Caudate nucleus (tissue), 63 donors: ENCODE measurements at places on chromosomes 7 and 10.

GRCh38 chr7:113774182-113774807 lies 144.5 kb downstream of the PPP1R3A start:
- DNase-seq, result no peak

- no peak for DNase-seq
These were observed 28.8 kb upstream of the OPALIN start for GRCh38 chr10:96387601-96388000.

GRCh38 chr10:83706952-83707582 lies 432.2 kb upstream of the GHITM start:
- no peak for DNase-seq

DNA sequence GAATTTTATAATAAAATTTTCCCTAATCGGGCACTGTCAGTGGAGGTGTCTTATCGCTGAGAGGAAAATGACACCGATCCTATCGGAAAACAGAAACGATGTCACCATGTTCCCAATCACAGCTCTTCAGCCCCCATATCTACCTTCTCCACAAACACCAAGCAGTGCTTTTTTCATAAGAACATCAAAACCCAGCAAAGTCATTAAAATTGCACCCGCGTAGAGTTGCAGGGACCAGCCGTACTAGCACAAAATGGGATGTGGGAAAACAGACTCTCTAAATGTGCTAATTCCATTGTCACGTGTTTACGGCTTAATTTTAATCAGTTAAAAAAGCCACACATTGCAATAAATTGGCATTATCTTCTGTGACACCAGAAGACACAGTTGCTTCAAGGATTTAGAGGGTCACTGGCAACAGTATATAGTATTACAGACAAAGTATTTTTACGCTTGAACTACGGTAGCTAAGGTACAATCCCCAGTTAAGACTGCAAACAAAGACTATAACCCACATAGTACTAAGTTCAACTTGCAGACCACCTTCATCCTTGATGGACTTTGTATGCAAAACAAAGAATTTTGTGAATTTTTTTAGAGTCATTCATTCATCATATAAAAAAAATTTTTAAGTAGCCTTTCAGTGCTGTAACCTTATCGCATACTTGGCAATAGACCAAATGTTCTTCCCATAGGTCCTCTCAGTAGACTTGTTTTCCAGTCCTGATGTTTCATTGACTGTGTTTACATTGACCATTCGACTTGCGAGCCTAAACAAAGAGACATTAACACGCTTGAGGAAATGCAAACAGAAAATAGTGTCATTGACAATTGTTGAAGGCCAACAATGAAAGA lies 116.0 kb downstream of the VTI1A start:
- no peak for DNase-seq

- DNase-seq, result no peak
These were observed 52.1 kb upstream of the LMTK2 start for GRCh38 chr7:98054585-98054984.

DNA sequence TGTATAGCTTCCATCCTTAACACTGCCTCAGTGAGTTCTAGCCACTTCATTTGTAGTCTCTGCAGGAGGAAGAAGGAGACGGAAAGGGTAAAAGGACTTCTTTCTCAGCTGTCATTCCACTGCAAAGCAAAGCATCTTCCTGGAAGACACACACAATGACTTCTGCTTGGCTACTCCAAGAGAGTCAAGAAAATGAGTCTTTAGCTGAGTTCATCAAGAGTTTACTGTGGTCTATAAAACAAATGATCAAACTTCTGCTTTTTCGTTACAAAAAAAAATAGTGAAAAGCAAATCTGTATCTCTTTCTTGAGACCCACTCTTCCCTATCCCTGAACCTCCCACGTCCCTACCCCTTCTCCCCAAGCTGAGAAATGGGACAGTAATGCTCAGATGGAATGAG lies 205.0 kb upstream of the AHR start:
- DNase-seq, result no peak

DNA sequence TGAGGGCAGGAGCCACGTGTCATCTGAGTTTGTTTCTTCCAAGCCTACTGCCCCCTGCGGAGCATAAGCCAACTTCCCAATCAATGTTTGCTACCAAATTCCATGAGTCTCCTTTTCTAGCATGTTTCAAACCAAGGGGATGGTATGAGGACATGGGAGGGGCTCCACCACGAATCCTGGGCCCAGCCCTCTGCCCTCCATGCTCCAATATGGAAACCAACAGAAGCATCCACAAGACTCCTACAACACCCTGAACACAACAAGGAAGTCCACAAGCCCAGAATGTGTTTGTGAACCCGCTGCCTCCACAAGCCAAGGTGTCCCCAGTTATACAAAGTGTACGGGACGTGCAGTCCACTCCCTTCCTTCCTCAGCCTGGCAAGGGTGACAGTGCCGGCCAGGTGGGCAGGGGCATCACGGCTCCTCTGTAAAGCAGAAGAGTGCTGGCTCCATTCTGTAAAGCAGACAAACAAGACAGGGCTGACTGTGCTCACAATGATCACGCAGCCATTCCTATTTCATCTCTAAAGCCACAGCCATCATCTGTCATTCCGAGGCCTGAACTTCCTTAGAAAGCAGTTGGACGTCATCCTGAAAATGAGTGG lies 466.1 kb downstream of the PTPRN2 start:
- DNase-seq, result no peak

DNA sequence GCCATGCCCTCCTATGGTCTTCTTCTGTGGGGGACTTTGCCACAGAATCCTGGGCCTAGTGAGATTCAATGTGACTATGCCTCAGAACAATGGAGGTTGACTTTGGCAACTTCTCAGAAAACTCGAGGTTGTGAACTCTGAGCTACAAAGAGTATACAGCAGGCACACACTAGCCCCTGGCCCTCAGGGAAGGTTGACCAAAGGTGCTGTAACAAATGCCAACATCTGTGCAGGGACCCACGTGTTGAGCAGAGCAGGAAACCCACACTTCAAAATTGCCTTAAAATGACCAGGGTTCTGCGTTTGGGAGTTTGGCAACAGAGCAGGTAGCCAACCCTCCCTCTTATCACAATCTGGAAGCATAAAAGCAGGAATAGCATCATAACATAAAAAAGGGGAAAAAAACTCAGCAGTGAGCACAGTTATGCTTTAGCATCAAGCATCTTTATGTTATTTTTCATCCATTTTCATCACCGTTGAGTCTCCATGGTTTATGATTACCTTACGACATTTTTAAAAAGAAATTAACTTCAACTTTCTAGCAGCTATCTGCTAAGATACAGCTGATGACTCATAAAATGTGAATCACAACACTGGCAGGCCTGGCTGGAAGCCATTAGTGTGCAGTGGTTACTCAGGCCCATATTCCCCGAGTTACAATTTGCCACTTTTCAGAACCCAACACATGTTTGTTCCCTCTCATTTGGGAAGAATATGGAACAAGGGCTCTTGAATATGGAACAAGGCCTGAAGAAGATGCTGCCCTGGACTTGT lies 11.1 kb downstream of the PRLHR start:
- no peak for DNase-seq

- no peak for DNase-seq
These were observed 64.6 kb upstream of the MGMT start for GRCh38 chr10:129402459-129402858.

- no peak for DNase-seq
These were observed 266.2 kb downstream of the HTR7 start for GRCh38 chr10:90591629-90592028.

DNA sequence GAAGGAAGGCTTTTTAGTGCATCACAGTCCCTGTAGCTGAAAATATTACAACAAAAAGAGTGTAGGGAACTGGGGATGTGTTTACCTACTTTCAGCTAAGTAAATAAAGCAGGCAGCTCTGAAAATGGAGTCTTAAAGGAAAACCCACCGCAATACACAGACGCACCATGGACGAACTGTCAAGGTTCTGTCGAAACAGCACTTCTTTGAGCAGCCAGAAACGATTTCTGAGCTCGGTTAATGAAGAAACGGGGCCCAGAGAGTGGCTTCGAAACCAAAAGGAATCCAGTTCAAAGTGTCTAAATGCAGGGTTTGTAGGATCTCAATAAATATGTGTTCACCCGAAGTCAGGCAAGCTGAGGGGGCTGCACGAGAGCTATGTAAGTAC lies 275.4 kb upstream of the NEBL start:
- no peak for DNase-seq

DNA sequence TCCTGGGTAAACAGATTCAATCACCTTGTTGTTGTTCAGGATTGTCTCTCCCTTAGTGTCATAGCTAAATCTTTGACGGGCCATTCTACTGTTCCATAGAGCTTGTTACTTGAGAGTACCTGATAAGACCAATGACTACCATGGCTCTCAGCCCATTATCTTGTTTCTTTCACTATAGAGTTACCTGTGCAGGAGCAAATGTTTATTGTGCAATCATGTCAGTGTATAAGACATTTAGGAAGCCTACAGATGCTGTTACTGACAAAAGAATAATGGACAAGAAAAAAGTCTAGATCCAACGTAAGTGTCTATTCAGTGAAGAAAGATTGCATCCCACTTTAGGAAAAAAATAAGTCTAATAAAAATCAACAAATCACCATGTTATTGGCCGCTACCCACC lies 1041.7 kb upstream of the AUTS2 start:
- DNase-seq, result no peak

- DNase-seq, result no peak
These were observed 76.2 kb downstream of the TMEM26 start for GRCh38 chr10:61376908-61377368.
